ENCODE measurements at places on chromosomes 3 and 15. TPM values are rescaled to one million over a fixed set of nuclear protein-coding genes. Genes with fewer than 3 reads are reported as not detected.

The SPINT1 gene
- total RNA-seq: 6.9 TPM

The MYD88 gene
- total RNA-seq: 3.2 TPM

The CDC25A gene
- total RNA-seq: 10.8 TPM

The PCNP gene
- total RNA-seq: 142 TPM

The CHDH gene
- 3.9 TPM for total RNA-seq

The GOLGA8G gene
- total RNA-seq: not detected

The SLC7A14 gene
- 32.1 TPM for total RNA-seq

The CSTA gene
- total RNA-seq: 1.4 TPM

The CCR1 gene
- 3.2 TPM for total RNA-seq

The PRR20G gene
- not detected for total RNA-seq

The C2CD4A gene
- total RNA-seq: under 0.01 TPM

The CD200R1 gene
- 0.69 TPM for total RNA-seq

The LRRIQ4 gene
- total RNA-seq: 1.6 TPM

The GOLGA6L24 gene
- total RNA-seq: not detected

The TM2D3 gene
- 103 TPM for total RNA-seq

All from diencephalon (tissue), 1 donor.